Kidney tubule cell (primary cell): ENCODE measurements at places on chromosomes 4 and X.

GRCh38 chr4:162912482-162912881 lies 254.2 kb downstream of the NAF1 start:
- DNase-seq, result no peak

GRCh38 chr4:20196476-20196875 lies 55.2 kb upstream of the SLIT2 start:
- DNase-seq, result no peak

- DNase-seq, result no peak
Observed at GRCh38 chrX:30663322-30663721, 10.1 kb downstream of the GK start.

DNA sequence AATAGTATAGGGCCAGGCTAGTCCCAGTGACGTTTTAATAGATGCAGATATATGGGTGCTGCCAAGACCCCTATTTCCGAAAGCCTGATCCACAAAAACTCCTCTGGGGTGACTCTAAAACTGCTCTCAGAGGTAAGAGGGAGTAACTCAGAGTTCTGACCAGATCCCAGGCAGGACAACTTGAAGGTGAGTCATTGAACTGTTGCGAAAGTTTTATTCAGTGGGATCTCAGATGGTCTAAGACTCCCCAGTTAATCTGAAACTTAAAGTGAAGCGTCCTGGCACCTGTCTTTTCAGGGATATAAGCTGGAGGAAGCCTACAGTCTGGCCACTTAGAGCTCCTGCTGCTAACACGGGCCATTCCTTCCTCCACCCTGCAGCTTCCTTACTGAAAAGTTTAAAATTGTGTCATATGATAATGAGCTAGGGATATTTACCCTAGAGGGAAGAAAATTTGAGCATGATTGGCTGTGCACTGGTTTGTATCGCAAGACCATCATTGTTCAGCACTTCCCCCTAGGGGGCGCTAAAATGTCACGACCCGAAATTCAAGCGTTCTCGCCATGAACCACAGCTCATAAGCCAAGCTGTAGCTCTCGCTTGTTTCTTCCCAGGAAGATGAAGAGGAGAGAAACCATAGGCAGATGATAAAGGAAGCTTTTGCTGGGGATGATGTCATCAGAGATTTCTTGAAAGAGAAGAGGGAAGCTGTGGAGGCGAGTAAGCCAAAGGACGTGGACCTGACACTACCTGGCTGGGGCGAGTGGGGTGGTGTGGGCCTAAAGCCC lies 19.5 kb downstream of the UTP14A start:
- peak; percentile 74 for DNase-seq

DNA sequence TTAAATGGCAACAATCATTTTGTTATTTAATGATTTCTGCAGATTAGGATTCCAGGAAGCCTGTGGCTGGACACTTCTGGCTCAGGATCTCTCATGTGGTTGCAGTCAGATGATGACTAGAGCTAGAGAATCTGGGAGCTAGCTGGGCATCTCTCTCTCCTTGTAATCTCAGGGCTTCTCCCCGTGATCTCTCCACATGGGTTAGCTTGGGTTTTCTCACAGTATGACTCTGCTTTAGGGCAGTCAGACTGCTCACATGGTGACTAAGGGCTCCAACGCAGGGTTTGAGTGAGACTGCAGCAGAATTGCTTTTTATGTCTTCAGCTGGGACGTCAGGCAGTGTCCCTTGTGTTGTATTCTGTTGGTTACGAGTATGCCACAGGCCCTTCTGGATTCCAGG lies 361.4 kb downstream of the CBLL2 start:
- DNase-seq, result no peak

- no peak for DNase-seq
Observed at GRCh38 chr4:57090079-57090478, 20.1 kb downstream of the IGFBP7 start.
